ENCODE measurements at places on chromosomes 6 and 20. TPM values are rescaled to one million over a fixed set of nuclear protein-coding genes. Genes with fewer than 3 reads are reported as not detected.

The CCDC170 gene
- total RNA-seq, result 4.7 TPM

The ZNF343 gene
- 15.4 TPM for total RNA-seq

The DBNDD2 gene
- total RNA-seq, result 15.5 TPM

The CLDN20 gene
- total RNA-seq, result not detected

The DPPA5 gene
- total RNA-seq, result not detected

The GSTA2 gene
- not detected for total RNA-seq

The SLC2A10 gene
- total RNA-seq, result 36.6 TPM

The B3GALT4 gene
- total RNA-seq, result 8.0 TPM

The PXT1 gene
- total RNA-seq, result not detected

The ZC2HC1B gene
- not detected for total RNA-seq

The CFAP206 gene
- 1.3 TPM for total RNA-seq

DNA sequence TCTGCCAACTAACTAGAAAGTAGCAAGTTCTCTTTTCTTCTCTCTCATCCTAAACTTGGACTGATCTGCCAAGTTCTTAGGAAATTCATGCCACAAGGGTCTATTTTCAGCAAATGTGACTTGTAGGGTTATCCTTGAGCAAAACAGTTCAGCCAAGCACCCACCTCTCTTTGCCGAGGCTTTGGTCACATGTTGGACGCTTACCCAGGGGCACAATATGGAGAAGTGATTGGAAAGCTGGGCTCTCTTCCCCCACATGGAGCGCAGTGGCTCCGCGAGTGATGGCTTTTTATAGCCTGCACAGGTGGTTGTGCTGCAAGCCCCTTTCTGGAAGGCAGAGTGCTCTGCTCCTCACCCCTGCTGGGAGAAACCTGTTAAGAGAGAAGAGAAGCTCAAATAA lies 47.7 kb upstream of the FNDC1 start:
- no peak for DNase-seq

- no peak for DNase-seq
Measured at GRCh38 chr20:3798908-3799248, 2.8 kb downstream of the CDC25B start.

- DNase-seq, result no peak
Measured at GRCh38 chr6:63689421-63689820, 53.8 kb downstream of the PHF3 start.

DNA sequence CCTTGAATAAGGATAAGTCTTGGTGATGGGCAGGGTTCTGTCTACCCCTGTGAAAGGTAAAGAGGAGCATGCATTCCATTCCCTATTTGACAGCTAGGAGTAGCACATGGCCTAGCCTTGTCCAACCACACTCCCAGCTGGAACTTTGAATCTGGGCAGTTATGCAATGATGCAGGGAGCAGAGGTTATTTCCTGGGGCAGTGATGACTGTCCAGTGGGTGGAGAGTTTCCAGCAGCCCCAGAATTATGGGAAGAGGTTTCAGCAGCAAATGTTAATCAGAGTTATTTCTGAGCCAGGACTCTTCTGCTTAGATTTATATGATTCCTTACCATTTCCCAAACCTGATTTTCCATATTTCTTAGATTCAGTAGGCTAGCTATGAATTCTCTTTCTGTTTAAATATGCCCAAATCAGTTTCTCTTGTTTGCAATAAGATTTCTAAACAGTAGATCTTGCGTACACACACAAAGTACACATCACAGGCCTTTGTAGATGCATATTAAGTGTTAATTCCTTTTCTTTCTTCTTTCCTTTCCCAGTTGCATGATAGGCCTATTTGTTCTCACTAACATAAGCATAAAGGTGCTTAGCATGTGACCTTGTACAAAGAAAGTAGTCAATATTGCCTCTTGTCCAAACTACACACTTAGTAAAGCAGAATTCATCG lies 17.3 kb upstream of the TXLNB start:
- DNase-seq, result no peak

- DNase-seq, result no peak
Measured at GRCh38 chr6:107988570-107988969, 30.6 kb upstream of the SEC63 start.

- no peak for DNase-seq
Measured at GRCh38 chr20:19466206-19466928, 253.9 kb downstream of the SLC24A3 start.

DNA sequence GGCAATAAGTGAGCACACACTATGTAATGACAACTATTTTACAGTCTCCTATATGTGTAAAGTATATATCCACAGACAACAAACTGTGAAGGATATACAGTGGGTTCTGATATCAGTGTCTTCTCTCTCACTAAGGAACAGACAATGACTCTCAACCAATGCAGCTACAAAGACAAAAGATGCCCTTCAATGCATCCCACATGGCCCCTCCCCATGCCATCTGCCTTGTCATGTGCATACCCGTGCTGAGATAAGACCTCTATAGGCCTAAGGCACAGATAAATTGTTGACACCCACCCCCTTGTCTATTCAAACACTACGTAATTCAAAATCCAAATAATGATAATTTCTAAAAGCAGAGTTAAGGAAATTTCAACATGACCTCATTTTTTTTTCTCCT lies 1123.5 kb upstream of the MAP3K7 start:
- DNase-seq, result no peak

DNA sequence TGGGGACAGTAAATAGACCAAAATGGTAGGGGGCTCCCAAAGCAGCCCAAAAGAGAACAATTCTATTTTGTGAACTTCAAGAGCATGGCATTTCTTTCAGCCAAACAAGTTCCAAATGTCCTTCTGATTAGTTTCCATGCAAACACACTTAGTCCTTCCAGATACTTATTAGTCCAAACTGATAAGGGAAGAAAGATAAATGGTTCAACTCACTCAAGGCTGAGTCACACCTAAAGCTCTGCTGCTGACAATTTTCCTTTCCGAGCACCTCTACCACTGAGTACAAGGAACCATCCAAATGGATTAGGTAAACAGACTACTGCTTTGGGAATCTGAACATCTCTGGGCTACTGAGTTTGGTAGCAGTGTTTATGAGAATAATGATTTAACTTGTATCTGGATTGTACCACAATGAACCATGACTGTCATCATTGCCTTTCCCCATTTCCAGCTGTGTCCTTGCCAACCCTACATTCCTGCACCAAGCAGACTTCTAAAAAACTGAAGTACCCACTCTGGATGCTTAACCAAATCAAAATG lies 71.2 kb downstream of the TNFRSF21 start:
- no peak for DNase-seq

- DNase-seq, result no peak
Measured at GRCh38 chr6:17417817-17418216, 24.4 kb downstream of the CAP2 start.

DNA sequence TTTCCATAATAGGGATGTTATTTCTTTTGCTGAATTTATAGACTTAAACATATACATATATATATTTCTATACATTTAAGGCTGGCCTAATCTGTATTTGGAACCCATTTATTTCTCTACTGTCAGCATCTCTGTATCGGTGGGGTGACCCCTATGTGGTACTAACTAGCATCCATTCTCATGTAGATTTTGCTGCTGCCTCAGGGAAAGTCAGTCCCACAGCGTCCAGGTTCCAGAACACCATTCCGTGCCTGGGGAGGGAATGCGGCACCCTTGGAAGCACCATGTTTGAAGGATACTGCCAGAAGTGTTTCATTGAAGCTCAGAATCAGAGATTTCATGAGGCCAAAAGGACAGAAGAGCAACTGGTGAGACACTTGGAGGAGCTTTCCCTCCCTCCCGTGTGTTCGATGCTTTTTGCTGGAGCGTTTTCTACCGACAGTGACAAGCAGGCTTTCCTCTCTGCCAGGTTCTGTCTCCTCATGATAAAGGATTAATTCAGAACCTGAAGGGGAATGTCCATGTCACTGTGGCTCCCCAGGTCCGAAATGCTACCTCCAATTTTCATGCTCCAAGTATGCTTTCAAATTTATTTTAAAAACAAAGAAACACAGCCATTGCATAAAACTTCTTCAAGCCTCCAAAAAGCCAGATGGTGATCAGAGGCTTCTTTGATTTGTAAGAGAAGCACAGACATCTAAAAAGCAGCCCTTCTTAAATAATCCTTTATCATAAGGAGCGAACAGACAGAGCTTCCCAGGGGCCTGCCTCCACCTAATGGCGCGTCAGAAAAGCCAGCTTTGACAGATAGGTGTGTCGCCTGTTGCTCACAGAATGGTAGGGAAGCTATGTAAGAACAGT lies 13.1 kb downstream of the TNFAIP3 start:
- DNase-seq, result no peak

DNA sequence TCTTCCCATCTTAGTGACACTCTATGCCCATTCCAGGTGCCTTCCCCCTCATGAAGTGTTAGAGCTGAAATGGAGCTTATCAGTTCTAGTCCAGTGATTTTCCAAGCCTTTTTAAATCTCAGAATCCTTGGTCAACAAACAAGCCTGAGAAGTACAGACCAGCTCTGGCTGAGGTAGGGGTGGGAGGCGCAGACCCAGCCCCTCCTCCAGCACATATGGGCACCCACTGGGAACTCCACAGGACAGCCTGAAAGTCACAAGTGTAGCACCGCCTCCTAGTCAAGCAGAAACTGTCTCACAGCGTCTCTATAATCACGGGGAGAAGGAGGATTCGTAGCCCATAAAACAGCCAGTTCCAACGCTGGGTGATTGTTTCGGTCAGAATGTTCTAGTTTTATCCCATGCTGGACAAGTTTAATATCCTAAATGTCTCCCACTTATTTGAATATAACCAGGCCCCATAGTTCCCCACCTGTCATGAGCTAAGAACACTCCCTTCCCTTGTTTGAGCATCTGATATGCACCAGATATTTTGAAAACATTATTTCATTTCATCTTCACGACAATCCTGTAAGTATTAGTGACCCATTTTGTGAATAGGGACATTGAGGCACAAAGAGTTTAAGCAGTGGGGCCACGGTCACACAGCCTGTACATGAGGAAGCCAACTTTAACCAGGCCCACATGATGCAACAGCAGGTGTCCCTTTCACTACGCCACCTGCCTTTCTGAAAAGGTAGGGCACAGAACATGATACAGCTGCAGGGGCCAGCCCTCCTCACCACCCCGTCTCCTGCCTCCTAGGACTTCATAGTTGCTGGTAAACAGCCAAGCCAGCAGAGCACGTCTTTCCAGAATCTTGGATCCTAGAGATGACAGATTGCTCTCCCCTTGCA lies 40.1 kb downstream of the TRAF3IP2 start:
- no peak for DNase-seq

DNA sequence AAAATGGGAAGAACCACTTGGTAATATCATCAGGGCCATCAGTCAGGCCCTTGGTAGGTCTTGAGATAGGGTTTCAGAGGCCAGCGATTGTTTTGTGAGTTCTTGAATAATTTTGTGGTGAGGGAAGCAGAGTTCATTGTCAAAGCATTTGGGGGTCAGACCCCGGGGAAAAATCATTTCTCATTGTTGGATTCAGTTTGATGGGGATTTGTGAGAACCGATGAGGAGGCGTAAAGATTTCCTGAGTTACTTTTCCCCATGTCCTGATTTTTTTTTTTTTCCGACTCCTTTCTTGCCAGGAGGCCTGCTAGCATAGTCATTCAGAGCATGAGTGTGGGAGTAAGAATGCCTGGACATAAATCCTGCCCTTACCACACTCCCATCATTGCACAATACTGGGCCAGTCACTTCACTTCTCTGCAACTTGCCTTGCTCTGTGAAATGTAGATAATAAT lies 60.3 kb downstream of the TSHZ2 start:
- DNase-seq, result no peak

GRCh38 chr6:6319952-6320811 lies at the start of gene F13A1:
F13A1 (minus strand) TSS chr6:6320662; CDS start chr6:6318664, 1,998 bp downstream.
- no peak for DNase-seq

DNA sequence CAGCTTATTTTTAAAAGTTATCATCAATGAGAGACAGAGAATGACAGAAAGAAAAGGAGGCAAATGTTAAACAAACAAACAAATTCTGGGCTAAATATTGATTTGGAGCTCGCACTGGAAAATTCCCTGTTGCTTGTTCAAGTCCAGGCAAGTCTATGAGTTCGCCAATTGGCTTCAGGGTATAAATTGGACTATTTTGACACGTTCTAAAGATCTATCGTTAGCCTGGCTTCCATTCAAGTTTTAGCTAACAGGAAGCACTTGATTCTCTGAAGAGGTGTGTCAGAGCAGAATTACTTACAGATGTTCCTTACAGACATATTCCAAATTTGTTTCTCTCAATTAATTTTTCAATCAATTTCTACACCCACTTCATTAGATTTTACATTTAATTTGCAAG lies 15.8 kb upstream of the RFPL4B start:
- no peak for DNase-seq

DNA sequence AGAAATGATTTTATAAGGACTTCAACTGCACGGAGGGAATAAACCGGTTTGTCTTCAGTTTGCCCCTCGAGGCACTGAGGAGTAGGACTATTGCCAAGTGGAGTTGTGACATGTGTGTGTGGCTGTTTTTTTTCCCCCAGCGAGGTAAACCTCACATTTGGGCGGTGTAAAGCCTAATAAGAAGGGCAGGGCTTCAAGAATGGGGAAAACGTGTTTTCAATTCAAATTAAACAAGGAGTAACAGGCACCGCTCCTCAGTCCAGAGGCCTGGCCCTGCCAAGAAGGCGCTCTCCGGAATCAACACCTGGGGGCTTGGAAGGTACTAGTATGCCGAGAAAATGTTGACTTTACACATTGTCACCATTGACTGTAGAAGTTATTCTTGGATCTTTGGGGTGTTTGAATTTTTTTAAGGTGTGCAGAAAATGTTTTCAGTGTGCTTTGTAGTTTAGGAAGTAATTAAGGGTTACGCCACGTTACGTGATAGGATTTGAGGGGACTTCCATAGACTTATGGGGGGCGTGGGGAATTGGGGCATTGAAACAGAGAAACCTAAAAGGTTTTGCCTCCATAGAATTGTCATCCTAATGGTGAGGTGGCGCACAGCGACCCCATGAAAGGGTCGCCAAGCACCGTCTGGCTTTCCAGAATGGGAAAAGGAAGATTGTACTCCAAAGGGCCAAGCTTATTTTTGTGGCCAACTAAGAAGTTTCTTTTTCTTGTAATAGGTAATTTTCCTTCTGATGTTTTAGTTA lies 791 bp downstream of the ADGRG6 start:
- DNase-seq, result no peak

DNA sequence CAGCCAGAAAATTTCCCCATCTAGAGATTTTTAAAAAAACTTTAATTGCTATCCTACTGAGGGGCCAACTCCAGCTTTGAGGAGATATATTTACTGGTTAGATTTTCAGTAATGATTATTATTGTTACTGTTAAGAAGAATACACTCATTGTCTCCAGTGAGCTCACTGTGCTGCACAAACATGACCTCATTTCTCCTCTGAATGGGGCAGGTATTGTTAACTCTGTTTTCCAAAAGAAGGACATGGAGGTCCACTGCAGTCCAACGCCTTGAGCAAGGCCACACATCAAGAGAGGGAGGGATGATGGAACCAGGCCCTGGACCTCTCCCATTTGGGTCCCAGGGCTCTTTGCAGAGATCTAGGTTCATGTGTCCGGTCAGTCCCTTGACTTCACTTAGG lies 13.9 kb upstream of the SCUBE3 start:
- DNase-seq, result no peak

- no peak for DNase-seq
Measured at GRCh38 chr6:31438222-31438621, 34.8 kb downstream of the MICA start.

All from urinary bladder (tissue), 4 donors.